ENCODE measurements at places on chromosomes 2 and 18. TPM values are rescaled to one million over a fixed set of nuclear protein-coding genes. Genes with fewer than 3 reads are reported as not detected.
A peak's percentile ranks its signal among the peaks of the same experiment; 100 is the strongest.

The MEIS1 gene
- total RNA-seq, result 47.0 TPM

The TSGA10 gene
- 2.6 TPM for total RNA-seq

The SLC16A14 gene
- 3.1 TPM for total RNA-seq

- DNase-seq, result no peak
Measured at GRCh38 chr2:236137066-236137465, 31.1 kb downstream of the GBX2 start.

DNA sequence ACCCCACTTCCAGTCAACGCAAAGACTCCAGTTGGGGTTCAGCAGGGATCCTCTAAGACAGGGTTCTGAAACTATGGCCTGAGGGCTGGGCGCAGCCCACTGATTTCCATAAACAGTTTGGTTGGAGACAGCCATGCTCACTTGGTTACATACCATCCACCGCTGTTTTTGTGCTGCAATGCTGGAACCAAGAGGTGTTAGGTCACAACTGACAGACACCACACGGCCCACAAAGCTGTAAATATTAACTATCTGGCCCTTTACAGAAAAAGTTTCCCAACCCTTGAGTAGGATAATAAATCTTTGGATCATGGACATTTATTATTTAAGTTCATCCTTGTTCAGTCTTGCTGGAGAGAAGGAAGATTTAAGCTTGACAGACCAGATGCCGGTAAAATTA lies 8.4 kb upstream of the CD226 start:
- no peak for DNase-seq

The NDC80 gene
- 0.22 TPM for total RNA-seq

The ABHD3 gene
- total RNA-seq, result 15.6 TPM

GRCh38 chr2:240398661-240399267 lies 36.7 kb upstream of the GPC1 start:
- peak; percentile 13 for DNase-seq

The DPP4 gene
- 5.6 TPM for total RNA-seq

- DNase-seq, result no peak
Measured at GRCh38 chr18:58413667-58414628, 214.9 kb downstream of the ALPK2 start.

GRCh38 chr2:23244617-23245016 lies 140.4 kb upstream of the KLHL29 start:
- DNase-seq, result no peak

- no peak for DNase-seq
Measured at GRCh38 chr2:228681426-228681825, 499.9 kb upstream of the SPHKAP start.

DNA sequence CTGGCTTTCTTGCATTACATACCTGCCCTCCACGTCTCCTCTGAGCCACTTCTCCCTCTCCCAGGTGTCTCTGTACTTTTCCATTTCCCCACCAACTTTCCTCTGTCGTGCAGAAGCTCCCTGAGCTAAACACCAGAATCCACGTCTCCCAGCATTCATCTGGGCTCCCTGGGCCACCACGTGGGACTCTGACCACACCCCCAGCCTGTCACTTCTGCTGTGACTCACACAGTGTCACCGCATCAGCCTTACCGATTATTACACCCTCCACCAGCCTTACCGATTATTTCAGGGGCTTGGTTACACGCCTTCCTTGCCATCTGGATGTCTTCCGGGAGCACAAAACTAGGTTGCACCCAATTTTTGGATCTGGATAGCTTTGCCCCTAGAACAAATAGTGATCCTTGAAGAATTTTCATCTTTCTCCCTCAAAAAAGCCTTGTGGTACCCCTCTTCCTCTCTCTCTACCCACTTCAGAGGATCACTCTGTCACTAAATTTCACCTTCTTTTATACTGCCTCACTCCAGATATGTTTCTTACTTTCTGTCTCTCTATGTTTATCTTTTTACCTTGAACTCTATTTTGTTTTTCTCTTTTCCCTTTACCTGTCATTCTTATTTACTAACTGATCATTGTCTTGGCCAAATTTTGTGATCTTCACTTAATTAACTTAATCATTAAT lies 136.9 kb upstream of the CAB39 start:
- DNase-seq, result no peak

The METAP1D gene
- 2.9 TPM for total RNA-seq

- no peak for DNase-seq
Measured at GRCh38 chr2:160278879-160279177, 78.8 kb upstream of the ITGB6 start.

The POTEI gene
- total RNA-seq, result not detected

All from heart left ventricle (tissue), 16 donors.